ENCODE measurements at places on chromosomes 16 and 17. TPM values are rescaled to one million over a fixed set of nuclear protein-coding genes. Genes with fewer than 3 reads are reported as not detected.

Gene STH
- total RNA-seq: not detected

- H3K4me3 ChIP-seq: no peak overlapping the region
- peak; percentile 45 for DNase-seq
- H3K27ac ChIP-seq: peak overlapping the region; percentile 38
- no peaks in the 10 kb centered on the region for H3K4me1 ChIP-seq
- H3K27me3 ChIP-seq: no peaks in the 10 kb centered on the region
Measured at GRCh38 chr17:32943647-32944191, 15.8 kb downstream of the TMEM98 start.

Gene MILR1
- total RNA-seq: not detected

Gene MLYCD
- total RNA-seq: 8.0 TPM

- DNase-seq: no peak
- peaks cover 7% of the 10 kb centered on the region for H3K36me3 ChIP-seq
- no peak overlapping the region for H3K27ac ChIP-seq
- H3K4me3 ChIP-seq: no peak overlapping the region
- no peaks in the 10 kb centered on the region for H3K27me3 ChIP-seq
- H3K4me1 ChIP-seq: peaks cover 30% of the 10 kb centered on the region
Measured at GRCh38 chr17:47696717-47697642, 3.0 kb downstream of the TBKBP1 start.
